ENCODE measurements at places on chromosomes 6 and 20.
A peak's percentile ranks its signal among the peaks of the same experiment; 100 is the strongest.

DNA sequence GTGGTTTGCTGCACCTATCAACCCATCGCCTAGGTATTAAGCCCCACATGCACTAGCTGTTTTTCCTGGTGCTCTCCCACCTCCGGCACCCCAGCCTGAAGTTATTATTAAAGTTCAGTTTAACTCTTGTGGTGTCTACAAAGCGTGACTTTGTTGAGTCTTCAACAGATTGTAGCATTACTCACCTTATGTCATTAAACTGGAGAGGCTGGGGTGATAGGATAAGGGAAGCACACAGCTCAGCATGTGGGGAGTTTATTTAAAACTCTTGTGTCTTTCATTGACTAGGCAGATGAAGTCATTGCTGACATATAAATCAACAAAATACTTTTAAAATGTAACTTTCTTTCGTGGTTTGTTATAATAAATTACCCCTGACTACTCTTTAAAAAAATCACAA is 84.7 kb upstream of the GCM1 start:
- peak; percentile 69 for DNase-seq

GRCh38 chr6:10763006-10763405 is 15.4 kb downstream of the TMEM14B start:
- no peak for DNase-seq

DNA sequence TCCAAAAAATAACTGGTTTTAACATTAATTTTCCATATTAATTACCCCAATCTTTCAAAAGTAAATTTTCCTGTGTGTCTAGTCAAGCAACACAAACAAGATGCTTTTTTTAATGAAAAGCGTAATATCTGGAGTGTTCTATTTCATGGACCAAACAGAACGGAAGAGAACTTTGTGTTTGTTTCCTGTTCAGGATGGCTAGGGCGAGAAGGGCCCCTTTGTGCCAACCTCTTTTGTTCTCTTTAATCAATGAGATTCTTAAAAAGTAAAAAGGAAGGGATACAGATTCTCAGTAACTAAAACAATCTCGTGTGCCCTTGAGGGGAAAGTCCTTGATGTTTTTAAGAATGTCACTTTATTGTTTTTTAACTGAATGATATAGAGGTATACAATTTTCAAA is 55.7 kb downstream of the GNAS start:
- no peak for DNase-seq

DNA sequence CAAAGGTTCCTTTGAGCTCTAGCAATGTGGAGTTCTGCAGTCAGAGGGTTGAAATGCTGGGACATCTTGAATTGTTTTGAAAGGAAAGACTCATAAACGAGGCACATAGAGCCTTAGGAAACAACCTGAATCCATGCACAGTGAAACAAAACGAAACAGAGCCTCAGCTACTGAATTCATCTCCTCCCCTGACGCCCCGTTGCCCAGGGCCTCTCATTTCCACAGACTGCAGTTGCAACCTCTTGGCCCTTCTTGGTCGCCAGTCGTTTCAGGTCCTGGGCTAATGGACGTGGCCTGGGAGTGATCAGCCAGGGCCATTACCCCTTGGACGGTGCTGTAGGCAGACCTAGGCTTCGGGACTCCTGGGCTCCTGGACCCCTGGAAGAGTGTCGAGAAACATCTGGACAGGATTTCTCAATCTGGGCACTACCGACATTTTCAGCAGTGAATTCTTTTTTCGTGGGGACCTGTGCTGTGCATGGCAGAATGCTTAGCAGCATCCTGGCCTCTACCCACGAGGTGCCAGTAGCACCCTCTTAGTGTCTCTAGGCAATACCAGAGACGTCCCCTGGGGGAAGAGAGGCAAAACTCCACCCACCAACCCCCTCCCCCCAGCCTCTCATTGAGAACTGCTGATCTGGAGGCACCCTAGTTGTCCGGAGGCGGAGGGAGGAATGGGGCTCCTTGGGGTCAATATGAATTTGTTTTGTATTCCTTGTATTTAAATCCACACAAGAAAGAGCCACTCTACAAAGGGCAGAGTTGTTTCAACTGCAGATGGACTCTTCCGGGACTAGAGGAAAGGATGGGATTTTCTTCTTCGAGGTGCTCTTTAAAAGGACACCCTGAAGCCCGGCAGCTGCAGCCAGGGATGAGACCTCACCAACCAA is 50.2 kb downstream of the TMEM242 start:
- DNase-seq, result peak; percentile 63

DNA sequence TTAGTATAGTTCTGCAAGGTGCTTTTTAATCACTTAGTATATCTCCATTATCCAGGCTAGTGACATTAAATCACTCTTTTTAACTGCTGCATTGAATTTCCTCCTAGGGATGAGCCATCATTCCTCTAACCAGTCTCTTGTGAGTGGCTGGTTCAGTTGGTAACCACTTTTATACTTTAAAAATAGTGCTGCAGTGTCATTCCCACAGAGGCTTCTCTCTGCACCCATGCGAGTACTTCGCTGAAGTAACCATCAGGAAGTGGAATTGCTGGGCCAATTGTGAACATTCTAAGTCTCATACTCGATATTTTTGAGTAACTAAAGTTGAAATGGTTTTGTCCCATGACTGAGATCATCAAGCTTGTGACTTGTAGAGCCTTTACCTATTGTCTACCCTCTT is 2.1 kb downstream of the BTN3A2 start:
- DNase-seq, result no peak

DNA sequence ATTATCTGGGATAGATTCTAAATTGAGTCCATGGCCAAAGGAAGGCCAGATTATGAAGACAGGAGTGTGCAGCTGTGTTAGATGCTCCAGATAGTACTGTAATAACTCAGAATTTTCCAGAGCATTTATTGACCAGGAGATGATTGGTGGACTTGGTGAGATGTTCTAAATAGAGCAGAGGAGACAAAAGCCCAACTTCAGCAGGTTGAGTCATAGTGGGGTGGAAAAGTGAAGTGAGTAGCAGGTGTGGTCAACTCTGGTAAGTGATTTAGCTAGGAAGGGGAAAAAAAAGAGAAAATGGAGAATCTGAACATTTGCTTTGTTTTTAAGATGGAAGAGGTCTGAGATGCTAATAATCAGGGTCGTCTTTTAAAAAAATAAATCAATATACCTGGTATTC is 227.4 kb downstream of the TMEM200A start:
- no peak for DNase-seq

DNA sequence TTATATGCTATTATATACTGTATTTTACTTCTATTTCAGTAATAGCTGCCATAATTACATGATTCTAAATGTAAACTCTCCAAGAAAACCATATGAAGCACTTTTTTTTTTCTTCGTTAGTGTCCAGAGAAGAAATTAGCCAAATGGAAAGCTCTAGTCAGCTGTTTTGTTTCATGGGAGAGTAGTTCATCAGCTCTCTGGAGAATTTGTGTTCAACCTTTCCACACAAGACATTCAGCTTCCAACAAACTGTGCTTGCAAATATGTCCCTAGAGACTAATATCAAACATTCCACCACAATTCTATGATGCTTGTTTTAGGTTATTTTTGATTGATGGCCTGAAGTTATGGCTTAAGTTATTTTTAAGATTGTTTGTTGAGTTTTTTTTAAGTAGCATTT is 19.5 kb downstream of the FHL5 start:
- DNase-seq, result no peak

DNA sequence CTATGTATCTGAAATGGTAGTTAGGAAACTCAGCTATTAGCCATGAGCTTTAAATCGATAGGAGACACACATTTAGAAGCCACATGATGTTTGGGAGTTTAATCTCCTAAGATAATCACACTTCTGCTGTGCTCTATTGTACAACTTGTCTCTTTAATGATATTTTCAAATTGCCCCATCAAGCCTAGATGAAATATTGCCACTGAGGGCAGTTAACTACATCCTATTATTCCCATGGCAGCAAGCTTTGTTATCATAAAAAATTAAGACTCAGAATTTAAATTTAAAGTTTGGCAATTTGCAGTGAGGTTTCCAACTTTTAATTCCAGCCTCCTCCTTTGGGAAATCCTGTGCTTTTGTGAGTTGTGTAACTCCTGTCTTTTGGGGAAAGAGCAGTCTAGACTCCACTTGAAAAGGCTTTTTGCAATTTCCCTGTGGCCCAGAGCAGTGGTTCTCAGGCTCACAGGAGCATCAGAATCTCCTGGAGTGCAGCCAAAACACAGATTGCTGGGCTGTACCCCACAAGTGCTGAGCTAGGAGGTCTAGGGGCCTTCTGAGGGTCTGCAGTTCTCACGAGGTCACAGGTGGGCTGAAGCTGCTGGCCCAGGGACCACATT is 792.4 kb downstream of the QKI start:
- no peak for DNase-seq

DNA sequence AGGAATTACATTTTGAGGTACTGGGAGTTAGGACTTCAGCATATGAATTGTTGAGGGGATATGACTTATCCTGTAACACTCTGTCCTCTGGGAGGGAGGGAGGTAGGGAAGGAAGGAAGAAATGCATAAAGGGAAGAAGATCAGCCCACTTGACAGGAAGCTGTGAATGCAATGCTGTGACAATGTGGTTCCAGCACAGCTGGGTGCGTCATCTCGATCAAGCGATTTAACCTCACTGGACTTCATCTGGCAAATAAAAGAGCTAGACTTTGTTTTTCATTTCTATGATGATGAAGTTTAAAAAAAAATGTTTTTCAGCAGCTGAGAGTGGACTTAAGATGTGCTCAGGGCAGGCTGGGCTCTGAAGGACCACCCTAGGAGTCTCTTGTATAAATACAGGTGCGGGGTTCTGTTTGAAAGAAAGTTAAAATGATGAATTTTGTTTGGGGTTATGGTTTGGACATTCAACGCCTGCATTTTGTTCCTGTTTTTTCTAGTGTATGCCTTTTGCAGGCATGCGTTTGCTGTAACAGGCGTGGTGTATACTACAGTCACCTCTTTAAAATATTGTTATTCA is 178.1 kb downstream of the RIMS1 start:
- DNase-seq, result no peak

DNA sequence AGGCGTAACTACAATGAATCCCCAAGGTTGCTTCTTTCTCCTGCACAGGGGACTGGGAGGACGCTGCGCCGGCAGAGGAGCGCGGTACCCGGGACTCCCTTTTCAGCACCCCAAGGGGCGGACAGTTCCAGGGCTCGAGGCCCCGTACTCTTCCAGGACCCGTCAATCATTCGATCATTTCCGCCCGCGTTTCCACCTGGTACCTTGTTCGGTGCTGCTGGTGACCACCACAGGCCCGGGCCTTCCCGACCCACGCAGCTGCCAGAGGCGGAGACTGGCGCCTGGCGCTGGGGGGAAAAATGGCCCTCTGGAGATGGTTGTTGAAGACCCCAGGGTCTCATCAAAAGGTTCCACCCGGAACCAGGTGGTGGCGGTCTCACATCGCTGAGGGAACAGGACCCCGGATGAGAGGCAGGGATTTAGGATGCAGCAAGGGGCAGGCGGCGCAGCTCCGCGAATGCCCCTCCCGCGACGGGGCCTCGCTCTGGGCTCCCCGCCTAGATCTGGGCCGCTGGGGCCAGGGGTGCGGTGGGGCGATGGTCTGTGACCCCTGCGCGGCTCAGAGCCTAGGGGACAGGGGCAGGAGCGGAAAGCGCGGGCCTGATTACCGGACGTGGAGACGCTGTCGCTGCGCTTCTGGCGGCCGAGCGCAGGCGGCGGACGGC is 744 bp downstream of the VSX1 start:
- no peak for DNase-seq

GRCh38 chr6:65569505-65569904 is 137.5 kb downstream of the EYS start:
- DNase-seq, result no peak

GRCh38 chr6:21636876-21637275 is 43.3 kb downstream of the SOX4 start:
- no peak for DNase-seq

DNA sequence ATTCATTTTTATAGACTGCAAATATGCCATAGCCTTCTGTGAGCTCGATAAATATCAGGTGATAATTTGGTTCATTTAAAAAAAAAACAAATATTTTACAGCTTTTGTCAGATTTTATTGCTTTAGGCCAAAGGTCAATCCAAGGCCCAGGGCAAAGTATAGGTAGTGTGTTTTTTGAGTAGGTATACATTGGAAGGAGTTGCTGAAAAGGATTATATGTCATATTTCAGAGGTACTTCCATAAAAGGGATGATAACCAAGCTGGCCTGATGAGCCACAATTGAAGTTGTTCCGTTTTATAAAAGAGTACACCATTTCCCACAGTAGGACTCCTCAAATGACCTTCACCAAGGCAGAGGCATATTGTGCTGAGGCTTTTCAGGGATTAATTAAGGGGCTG is 452.8 kb upstream of the FLRT3 start:
- DNase-seq, result peak; percentile 57

DNA sequence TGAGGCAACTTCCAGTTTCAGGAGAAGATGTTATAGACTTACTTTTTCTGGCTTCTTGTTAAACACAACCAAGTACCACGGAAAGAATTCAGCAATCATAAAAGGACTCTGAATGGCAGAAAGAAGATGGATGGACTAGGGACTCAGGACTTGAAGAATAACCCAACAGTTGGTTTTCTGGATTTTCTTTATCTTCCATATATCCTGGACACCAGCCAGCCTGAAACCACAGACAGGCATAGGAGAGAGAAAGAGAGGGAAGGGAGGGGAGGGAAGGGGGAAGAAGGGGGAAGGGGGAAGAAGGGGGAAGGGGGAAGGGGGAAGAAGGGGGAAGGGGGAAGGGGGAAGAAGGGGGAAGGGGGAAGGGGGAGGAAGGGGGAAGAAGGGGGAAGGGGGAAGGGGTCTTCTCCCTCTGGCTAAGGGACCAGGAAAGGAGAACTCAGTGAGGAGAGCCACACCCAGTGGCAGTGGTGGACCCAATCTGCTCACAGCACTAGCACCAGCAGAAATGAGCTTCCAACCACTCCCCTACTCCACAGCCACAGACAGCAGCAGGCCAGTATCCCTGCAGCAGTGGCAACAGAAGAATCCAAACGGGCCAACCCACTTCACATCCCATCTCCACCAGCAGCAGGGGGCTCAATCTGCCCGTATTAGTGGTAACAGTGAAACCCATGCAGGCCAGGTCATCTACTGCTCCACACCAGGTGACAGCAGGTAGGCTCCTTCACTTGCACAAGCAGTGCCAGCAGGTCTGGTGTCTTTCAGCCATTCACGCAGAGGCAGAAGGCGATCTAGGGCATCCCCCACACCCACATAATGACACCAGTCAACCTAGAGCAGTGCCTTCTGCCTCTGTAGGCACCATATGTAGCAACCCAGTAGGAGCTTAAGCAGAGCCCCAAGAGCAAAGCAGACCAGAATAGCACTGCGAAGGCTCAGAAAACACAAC is 78.6 kb downstream of the TRMT6 start:
- DNase-seq, result no peak

- no peak for DNase-seq
Observed at GRCh38 chr6:158698931-158699330, 49.1 kb downstream of the SYTL3 start.
